Stimulated activated CD8-positive, alpha-beta memory T cell treated with anti-CD3 and anti-CD28 coated beads, Interleukin-7, amount 100 ng/mL, for 1 hour (primary cell): ENCODE measurements at places on chromosomes 12 and 14.

GRCh38 chr12:32567296-32567674 is 111.8 kb upstream of the DNM1L start:
- DNase-seq, result no peak

DNA sequence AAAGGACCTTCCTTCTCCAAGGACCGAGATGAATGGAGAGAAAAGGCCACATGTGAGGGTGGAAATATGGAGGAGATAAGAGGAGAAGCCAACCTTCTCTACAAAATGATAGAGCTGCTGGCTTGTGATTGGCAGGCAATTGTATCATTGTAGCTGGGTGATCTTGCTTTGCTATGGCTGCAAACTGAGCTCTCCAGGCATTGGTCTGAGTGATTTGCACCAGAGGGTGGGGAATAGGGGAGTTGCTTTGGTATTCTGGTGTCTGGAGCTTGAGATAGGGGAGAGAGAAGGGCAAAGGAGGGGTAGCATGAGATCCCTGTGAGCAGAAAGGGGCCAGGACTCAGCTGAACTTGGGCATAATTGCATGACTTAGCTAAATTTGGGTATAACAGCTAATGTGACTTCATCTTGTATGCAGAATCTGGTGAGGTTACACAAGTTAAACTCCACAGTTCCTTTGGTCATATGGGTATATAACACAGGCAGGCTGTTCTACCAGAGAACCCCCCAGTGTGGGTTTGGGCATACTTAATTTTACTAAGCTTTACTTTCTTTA is 72.0 kb downstream of the FOS start:
- no peak for DNase-seq

GRCh38 chr14:75514673-75515628 is 7.3 kb upstream of the BATF start:
- no peak for DNase-seq

DNA sequence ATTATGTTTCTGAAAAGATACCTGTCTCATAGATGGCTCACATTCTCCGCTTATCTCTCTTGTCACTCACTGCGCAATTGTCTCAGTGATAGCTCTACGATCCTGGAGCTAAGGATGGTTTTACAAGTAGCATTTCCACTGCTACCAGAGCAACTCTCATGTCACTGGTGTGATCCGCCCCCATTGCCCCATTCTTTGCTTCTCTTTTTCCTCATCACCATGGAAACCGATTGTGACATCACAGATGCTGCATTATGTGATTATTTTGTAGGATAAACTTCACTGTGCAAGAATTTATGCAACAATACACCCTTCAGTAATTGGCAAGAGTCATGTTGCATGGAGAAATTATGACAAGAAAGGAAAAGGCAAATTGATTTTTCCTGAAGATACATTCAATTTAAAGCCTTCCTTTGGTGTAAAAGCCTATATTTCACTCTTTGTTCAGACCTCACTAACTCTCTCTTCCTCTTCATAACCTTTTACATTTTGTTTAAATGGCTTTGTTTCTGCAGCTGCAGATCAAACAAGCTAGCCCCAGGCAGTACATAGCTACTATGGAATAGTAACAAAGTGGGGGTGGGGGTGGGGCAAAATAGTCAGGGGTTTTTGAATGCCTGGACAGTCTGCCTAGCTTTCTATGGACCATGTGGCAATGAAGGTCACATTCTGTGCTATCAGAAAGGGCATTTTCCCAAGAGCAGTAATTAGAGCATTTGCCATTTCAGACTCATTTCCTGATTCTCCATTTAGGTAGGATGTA is 539.8 kb downstream of the NRXN3 start:
- no peak for DNase-seq

GRCh38 chr12:23333938-23334337 is 615.5 kb downstream of the SOX5 start:
- DNase-seq, result no peak

DNA sequence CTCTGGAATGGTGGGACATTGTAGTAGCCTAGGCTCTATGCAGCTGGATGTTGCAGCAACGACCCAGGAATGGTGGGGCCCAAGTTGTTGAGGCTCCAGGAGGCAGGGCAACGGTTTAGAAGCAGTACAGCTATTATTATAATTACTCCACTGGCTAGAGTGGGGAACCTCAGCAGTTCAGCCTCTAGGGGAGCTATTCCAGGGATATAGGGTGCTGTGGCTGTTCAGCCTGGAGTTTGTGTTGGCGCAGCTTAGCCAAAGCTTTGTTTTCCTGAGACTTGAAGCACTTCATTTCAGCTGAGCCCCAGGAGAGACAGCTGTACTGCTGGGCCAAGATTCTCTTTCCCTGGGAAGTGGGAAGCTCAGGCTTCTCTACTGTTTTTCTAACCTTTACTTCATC is 1023.0 kb upstream of the ATXN7L3B start:
- no peak for DNase-seq

DNA sequence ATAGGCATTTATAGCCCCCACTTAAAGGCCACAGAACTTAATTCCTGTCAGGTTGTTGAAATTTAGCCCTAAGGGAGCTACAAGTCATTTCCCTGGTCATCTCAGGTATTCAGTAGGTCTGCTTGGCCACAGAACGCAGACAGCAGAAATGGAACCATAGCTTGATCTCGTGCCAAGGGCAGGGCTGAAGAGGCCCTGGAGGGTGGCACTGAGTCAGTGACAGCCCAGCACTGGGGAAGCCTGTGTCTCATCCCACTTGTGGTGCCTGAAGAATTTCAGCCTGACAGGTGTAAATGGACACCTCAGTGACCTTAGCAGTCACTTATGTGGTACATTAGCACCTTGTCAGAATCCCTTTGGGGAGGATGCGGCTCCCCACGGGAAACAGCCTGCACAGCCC is 6.6 kb downstream of the PRKAB1 start:
- DNase-seq, result no peak

- no peak for DNase-seq
Observed at GRCh38 chr14:27727251-27727770, 1039.3 kb upstream of the FOXG1 start.

DNA sequence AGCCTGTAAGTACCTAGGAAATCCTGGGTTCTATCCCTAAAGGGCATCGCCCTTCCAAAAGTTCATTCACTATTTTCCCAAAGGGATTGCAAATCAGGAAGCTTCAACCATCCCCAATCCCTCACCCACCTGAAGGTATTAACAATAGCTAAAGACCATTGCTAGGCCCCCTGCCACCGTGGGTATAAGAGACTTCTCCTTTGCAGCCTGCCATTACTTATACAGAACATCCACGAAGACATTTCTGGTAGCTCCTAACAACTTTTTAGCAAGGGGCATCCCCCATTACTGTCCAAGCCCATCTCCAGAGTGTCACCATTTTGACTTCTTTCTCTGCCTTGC is 384 bp upstream of the SMUG1 start:
- DNase-seq, result no peak

DNA sequence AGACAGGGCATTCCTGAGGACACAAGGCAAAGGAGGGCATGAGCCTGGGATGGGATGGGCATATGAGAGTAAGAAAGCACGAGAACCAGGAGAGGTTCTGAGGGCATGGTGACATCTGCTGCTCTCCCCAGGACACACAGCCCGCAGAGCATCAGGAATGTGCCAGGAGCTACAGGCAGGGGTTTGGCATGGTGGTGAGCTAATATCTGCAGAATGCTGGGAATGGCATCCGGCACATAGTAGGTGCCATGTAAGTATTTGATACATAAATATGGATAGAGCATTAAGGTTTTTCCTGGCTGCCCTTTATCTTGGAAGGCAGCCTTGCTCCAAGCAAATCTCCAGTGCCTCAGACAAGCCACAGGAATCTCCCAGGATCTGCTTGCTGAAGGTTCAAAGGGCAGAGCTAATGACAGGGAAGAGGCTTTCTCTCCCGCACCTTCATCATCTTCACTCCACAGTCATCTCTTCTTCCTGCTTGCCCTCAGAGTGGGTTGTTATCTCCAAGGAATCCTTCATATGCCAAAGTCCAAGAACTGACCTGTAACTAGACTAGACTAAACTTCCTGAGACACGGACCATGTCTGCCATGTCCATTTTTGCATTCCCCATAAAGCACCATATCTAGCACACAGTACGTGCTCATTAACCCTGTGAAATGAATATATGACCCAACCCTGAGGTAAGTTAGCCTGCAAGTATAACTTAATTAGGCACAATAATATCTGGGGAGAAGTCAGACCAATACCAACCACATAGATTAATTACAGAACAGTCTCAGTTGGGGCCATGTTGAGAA is 62.0 kb upstream of the SCN8A start:
- DNase-seq, result no peak

GRCh38 chr12:122182887-122183587 is at the start of gene LRRC43:
Gene LRRC43, plus strand, starts transcription at chr12:122183123. Its CDS starts 22 bp downstream, at chr12:122183145.
- DNase-seq, result no peak

- DNase-seq, result peak; percentile 30
Observed at GRCh38 chr14:102085948-102086708, 716 bp downstream of the HSP90AA1 start.

GRCh38 chr12:22231836-22232235 is 102.7 kb downstream of the ST8SIA1 start:
- DNase-seq, result no peak

- DNase-seq, result no peak
Observed at GRCh38 chr14:99440278-99440677, 40.4 kb downstream of the SETD3 start.

DNA sequence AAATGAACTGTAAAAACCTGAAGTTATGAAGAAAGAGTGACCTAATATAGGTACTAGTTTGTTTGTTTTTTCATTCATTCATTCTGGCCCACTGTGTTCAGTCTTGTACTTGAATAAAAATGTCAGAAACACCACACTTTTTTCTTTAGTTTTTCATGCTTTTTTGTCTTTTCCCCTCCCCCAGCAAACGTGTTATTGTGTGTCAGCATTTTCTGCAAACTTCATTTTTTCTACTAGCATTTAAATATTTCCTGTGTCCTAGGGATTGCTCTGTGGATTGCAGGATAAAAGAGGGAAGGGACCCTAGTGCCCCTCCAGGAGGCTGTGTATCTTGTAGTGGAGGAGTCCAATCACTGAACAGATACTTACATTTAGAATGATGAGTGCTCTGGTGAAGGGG is 42.2 kb downstream of the ETNK1 start:
- DNase-seq, result no peak

DNA sequence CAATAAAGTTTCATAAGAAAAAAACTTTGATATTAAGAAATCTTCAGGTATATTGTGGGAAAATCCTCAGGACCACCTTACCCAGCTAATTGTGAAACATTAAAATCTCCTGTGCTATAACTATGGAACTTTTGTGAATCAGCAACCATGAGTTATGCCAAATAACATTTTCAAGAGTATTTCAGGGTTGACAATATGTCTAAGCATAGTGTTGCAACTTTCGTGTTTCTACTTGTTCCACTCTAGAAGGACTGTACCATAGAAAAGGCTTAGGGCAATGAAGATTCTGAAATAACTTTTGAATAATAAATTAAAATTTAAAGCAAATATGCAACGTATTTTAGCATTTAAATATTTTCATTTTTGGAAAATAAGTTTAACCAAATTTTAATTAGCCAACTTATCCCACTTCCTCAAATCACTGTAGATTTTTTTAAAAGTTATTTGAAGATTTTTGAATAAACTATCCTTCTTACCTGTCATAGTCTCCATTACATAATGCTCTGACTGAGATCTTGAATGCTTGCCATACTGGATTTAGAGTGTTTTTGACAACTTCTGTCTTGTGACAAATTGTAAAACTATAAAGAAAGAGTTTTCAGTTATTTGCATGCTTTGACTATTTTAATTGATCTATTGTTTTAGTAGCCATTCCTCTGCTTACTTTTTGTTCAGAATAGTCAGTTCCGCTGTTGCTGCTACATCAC is 143.6 kb downstream of the CPNE8 start:
- no peak for DNase-seq

DNA sequence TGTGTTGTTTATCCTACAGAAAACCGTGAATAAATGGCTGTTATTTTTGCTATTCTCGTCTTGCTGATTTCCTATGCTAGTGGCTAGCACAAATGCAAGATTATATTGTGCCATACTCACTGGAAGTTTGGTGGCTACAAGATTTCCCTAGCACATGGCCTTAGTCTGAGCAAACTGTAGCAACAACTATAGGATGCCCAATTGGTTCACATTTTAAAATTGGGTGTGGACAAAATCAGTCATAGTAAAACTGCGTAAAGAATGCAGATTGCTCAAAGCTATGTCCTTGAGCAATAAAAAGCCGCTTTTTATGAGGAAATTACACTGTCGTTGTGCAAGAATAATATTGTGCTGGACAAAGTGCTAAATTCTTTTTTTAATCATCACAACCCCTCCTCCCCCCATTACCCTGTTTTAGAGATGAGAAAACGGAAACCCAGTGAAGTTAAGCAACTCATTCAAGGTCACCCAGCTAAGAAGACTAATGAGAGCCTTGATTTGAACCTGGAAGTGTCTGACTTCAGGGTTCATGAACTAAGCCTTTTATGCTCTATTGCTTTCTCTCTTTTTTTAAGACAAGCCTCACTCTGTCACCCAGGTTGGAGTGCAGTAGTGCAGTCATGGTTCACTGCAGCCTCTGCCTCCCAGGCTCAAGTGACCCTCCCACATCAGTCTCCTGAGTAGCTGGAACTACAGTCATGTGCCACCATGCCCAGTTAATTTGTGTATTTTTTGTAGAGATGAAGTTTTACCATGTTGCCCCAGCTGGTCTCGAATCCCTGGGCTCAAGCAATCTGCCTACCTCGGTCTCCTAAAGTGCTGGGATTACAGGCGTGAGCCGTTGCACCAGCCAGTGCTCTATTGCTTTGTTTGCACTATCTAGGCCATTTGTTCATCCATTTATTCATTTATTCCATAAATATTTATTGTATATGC is 73.6 kb downstream of the SRGAP1 start:
- DNase-seq, result no peak

DNA sequence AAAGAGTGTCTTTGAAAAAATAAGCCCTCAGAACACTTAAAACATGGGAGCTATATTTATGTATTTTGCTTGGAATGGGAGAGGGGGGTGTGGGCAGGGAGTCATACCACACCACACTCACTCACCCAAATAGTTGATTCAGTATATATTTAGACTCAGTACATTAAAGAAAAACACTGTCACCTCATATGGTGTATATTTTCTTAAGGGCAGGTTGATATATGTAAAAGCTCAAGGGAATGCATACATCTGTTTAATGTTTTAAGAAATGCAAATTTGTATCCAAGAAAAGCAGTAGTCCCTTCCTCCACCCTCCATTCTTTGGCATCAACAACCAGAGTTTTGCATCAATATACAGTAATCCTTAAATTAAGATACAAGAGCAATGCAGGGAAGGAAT is 1.4 kb downstream of the NFYB start:
- DNase-seq, result no peak

DNA sequence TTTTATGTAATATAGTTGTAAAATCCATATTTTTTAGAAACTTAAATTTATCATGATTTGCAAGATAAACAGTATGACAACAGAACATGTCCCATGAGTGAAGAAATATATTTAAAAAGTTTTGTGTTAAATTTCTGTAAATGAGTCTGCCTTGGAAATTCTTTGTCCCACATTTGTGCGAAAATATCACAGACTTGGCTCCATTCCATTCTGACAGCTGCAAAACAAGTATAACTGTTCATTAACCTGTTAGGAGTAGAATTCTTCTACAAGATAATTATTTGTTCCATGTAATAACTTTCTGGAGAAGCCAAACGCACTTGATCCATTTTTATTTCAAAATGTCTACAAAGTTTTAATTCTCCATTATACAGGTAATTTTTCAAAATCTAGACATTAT is 37.9 kb downstream of the MDM1 start:
- DNase-seq, result no peak
